ENCODE measurements at places on chromosomes 16 and 17.
A peak's percentile ranks its signal among the peaks of the same experiment; 100 is the strongest.

- no peak for DNase-seq
These were observed 12.2 kb upstream of the AKTIP start for GRCh38 chr16:53515259-53515658.

- DNase-seq = peak; percentile 53
These were observed 10.8 kb upstream of the SLC46A1 start for GRCh38 chr17:28416703-28417311.

DNA sequence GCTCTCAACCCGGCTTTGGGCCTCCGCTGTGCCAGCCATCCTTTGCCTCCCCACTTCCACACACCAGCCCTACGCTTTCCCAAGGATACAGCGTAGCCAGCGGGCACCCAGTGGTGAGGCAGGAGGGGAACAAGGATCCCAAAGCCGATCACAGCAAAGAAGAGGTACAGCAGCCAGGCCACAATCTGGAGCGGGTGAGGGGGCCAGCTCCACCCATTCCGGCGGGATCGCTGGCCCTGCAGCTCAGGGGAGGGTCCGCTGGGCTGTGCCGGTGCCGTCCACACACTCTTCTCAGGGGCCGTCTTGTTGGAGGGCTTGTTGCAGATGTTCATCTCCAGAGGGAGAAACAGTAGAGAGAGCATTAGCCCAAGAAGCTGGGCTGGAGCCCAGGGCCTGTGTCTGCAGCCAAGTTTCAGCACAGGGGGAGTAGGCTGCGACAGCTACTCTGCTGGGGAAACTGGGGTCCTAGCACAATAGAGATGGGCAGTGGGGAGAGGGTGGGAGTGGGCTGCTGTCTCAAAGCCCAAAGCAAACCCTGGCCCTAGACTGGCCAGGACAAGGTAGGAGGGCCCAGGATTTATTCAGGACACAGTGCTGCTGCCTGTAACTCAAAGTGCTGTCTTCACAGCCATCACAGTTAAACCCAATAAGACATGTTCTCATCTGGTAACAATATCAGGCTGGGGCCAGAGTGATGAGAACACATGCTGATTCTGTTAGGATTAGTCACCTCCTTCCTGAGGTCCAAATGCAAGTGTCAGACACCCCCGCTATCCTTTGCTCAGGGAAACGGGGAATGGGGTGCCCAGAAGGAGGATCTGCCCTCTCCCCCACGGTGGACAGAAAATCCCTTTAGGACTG, 9.9 kb downstream of the ZDHHC1 start:
- no peak for DNase-seq

DNA sequence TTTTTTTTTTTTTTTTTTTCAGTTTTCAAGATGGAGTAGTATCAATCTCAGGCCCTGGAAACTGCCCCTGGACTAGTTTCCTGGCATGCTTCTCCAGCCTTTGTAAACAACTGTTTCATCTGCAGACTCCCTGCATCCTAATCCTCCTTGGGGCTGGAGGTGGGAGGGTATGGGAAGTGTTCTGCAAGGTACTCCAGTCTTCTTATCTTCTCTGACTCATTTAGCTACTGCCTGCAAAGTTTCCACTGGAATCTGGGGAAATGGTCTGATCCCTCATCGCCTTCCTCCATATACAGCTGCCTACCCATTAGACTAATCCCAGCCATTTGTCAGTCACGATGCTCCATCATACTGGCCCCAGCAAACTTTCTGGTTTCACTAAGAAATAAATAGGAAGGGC, 21.5 kb downstream of the COPZ2 start:
- DNase-seq = peak; percentile 64

GRCh38 chr16:85250609-85251223, 138.4 kb upstream of the CIBAR2 start:
- DNase-seq = no peak

DNA sequence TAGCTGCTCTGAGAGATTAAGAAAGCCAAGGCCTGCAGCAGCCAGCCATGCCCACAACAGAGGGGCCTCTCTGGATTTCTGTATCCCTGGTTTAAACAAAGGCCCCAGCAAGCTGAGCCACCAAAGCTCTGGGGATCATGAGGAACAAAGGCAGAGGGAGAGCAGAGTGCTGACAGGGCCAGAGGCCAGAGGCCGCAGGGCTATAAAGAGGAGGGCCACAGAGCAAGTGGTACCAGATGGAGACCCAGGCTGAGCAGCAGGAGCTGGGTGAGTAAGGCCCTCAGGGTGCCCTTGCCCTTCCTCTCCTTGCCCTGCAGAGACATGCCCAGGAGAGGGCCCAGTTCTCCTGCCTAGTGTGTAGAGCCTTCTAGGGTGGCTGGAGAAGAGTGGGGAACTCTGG, at the start of gene CRYBA1:
CRYBA1 (plus strand) TSS at position 232 of the 400 bp plus-strand sequence; CDS start at position 237, 5 bp downstream.
- no peak for DNase-seq

- DNase-seq = no peak
These were observed 30.4 kb downstream of the ENGASE start for GRCh38 chr17:79104898-79105600.

DNA sequence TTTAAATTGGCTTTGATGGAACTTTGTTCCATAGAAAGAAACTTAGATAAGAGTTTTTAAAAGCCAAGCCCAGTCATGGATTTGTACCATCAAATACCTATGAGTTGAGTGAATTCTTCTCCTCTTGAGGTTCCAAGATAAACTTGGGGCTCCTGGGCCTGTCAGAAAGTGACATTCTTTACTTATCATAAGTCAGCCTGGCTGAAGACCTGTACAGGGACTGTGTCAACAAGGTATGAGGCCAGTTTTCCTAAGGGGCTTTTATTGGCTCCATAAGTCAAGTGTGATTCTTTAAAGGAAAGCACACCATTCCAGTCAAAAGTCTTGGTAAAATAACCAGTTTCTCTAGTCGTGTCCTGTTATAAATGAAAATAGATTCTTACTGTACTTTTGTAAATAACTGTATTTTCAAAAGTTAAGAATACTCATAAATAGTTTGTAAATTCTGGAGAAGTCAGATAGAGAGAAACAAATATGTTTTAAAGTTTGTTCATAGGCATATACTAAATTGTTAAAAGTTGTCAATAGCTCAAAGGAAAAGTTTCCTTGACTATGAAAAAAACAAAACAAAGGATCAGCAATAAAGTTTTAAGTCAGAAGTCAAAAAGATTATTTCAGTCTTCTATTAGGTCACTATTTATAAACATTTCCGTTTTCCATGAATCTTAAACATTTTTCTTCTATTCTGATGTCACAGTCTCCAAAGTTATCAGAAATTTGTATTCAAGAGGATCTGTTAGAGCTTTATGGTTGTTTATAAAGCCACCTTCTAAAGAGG, 22.5 kb upstream of the MYO1D start:
- no peak for DNase-seq

GRCh38 chr17:80835816-80836657, 155.6 kb upstream of the CHMP6 start:
- no peak for DNase-seq

DNA sequence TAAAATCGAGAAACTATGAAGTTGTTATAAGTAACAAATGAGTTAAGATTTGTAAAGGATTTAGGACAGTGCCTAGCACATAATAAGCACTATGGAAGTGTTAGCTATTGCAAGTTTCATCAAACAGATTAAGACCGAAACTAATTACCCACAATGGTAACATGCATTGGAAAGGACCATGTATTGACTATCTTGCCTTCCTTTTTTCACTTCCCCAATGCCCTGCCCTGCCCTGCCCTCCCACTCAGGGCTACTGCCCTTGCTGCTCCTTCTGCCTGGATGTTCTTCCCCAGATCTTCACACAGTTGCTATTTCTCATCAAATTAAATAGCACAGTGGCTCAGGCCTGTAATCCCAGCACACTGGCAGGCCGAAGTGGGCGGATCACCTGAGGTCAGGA, 202.1 kb upstream of the PSMD7 start:
- DNase-seq = no peak

- no peak for DNase-seq
These were observed 21.7 kb upstream of the TMEM220 start for GRCh38 chr17:10751563-10751962.

- DNase-seq = no peak
These were observed 13.7 kb downstream of the C16orf95 start for GRCh38 chr16:87303431-87303930.

GRCh38 chr17:50653738-50654137, 19.1 kb downstream of the ABCC3 start:
- DNase-seq = no peak

DNA sequence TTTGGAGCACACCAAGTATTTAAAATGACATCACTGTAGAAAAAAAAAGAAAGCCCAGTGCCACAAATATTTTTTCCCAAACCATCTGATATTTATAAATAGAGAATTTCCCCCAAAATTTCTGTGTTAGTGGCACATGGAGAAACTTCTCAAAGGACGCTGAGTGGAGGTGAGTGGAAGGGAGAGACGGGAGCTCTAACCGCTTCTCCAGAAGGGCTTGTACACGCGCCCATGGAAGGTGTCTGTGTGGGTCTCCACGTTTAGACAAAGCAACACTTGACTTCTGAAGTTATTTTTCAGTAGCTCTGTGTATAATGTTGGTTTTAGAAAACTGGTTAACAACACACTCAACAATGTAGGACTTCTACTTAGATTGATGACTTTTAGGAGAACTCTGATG, 1.0 kb downstream of the MYOCD start:
- DNase-seq = no peak

DNA sequence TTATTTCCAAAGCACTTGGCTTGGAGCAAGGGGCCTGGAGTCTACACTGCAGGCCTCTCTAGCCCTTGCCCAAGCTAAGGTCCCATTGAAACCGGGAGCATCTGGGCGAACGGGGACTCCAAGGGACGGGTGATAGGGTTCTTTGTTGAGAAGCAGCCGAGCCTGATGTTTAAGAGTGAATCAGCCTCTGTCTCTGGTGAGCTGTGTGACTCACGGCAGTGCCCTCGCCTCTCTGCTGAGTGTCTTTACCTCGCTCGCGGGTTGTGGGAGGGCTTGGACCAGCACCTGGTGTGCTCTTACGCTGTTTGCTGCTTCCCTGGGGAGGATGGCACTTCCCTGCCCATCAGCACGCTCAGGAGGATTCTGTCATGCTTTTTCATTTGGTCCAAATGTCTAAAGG, 1.3 kb downstream of the HGS start:
- DNase-seq = no peak

DNA sequence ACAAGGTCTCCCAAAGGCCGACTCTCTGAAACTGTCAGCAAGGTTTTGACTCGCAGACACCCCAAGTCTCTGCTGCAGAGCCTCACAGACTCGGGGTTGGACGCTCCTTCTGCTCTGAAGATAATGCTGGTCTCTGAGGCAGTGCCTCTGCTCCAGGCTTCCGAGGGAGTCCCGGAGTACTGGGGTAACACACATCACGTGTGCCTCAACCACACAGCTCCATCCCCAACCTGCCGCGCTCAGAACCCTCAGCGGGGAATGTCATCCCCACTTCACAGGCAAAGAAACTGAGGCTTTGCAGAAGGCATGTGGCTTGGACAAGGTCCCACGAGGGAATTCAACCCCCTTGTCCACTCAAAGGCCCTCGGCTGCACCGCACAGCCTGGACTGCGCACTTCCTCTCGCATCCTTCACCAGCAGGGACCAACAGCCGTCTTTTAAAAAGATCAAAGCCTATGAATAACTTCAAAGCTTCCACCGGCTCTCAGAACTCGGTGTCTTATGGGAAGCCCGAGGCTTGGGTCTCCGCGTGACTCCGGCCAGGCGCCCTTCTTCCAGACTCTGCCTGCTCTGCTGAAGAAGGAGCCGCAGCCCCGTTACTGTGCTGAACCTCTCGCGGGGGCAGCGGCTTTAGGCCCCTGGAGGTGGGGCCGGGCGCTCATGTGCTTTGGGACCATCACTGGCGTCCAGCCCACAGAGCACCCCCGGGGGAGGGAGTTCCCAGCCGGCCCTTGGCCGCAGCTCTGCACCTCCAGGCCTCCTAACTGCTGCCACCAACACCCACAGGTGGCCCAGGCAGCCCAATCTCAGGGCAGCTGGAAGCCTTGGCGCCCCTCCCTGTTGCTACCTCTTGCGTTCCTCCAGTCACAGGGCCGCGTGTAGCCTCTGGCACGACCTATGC, 2.2 kb downstream of the TMEM204 start:
- DNase-seq = peak; percentile 20

GRCh38 chr16:4322121-4323052, 6.5 kb downstream of the GLIS2 start:
- DNase-seq = no peak

- DNase-seq = no peak
These were observed 11.5 kb downstream of the SLC46A1 start for GRCh38 chr17:28394337-28395116.

DNA sequence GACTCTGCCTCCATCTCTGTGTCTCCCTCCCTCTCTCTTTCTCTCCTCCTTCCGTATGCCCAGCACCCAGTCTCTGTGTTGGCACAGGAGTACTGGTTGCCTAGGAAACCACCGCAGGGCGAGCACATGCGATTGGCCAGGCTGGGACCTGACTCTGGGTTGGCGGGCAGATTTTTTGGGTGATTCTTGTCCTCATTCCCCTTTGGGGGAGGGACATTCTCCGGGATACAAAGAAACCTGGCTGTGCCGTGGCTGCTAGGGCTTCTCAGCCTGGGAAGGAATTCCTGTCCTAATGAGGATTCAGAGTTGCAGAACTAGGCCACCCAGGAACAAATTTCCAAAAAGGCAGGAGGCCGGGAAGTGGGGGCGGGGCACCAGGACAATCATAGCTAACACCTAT, 168.9 kb downstream of the SHISA9 start:
- no peak for DNase-seq

DNA sequence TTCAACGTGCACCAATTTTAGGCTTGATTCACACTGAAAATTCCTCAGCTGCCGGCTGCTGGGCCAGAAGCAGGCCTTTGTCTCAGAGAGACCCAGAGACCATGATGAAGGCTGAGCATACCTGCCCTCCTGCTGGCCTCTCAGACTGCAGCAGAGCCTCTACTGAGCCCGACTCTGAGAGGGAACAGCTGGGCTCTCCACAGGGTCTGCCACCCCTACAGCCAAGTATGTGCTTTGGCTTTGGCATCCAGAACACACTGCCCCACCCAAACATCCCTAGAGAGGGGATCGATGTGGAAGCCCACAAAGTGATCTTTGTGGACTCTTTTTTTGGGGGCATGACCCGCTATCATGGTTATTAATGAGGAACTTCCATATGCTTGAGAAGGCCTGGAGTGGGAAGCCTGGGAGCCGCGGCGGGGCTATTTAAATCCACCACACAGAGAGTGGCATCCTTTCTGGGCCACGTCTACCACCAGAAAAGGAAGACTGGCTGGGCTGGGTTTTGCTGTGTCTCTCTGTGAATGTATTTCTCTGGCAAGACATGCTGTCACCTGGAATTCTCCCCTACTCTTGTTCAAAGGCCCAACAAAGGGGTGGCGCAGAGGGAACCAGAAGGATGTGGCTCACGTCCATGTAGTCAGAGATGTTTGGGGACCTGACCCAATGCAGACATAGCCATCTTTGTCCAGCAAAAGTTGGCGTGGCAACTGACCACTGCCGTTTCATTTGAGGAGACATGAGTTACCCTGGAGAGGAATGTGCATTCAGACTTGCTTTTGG, 69.3 kb downstream of the GNAO1 start:
- DNase-seq = no peak
